ENCODE measurements at places on chromosomes 3 and 15. TPM values are rescaled to one million over a fixed set of nuclear protein-coding genes. Genes with fewer than 3 reads are reported as not detected.

ACTRT3 gene
- 3.8 TPM for total RNA-seq

- DNase-seq: peak; percentile 99
These were observed 278.4 kb upstream of the ZPLD1 start for GRCh38 chr3:102156426-102156825.

DNA sequence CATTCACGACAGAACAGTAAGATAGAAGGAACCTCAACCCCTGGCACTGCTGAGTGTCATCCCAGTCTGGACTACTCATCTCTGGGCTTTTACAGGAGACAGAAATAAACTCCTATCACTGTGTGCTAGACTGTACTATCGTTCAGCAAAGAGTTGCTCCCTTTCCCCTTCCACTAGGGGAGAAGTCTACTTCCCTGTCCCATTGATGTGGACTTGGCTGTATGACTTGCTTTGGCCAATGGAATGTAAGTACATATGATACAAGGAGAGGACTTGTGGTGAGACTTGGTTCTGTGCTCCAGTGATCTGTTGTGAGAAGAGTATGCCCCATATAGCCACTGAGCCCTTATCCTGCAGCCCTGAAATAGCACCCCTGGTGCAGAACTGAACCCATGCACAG is 5.3 kb upstream of the KIF7 start:
- no peak for DNase-seq

DNA sequence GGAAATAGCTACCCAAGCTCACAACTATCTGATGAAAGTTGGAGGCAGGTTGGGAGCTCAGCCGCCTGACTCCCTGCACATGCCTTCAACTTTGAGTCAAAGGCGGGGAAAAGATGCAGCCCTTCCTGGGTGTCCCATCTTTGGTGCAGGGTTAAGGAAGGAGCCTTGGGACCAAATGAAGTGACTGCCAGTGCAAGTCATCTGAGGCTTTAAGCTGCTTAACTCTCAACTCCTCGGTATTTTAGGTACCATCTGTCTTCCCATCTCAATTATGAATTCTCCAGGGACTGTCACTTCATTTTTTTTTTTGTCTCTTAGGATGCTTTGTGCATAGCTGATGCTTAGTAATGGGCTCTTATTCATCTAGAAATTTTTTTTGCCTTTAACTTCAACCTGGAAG is 408.8 kb upstream of the C2CD4B start:
- no peak for DNase-seq

DNA sequence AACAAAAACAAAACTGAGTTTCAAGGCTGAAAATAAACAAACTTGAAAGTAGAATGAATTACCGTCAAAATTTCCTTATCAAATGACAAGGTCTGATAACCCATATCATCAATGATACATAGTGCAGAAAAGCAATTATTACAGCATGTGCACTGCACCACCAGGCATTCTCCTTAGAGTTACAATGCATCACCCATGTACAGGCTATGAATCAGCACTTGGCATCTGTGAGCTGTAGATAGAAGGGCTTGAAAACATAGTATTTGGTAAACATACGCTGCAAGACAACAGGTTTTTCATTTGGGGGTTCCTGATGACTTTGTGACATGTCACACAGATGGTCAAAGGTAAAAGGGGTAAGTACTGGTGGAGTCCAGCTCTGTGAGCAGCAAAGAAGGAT is 265.1 kb downstream of the CTNNB1 start:
- no peak for DNase-seq

Measured in kidney epithelial cell (primary cell).